ENCODE measurements at places on chromosomes 16 and 17. TPM values are rescaled to one million over a fixed set of nuclear protein-coding genes. Genes with fewer than 3 reads are reported as not detected.

The GAS7 gene
- 60.8 TPM for total RNA-seq

The CCL14 gene
- 3.1 TPM for total RNA-seq

The ALOX12B gene
- 10.9 TPM for total RNA-seq

The TMEM92 gene
- 0.20 TPM for total RNA-seq

The EFNB3 gene
- 3.9 TPM for total RNA-seq

DNA sequence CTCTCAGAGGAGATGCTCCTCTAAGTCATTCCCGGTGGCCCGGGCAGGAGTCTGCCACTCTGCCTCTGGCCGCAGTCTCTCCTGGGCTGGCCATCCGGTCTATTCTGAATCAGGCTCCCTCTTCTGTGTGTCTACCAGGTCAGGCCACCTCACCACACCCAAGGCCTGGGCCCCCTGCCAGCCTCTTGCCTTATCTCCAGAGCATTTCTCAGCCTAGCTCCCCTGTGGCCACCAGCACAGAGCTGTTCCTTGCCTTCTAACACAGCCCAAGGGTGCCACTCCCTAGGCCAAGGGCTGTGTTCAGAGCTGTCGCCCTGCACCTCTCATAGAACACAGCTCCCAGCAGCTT, 55.3 kb downstream of the MYO18A start:
- DNase-seq: no peak

GRCh38 chr17:27601069-27601974, 29.7 kb upstream of the LGALS9 start:
- DNase-seq: peak; percentile 76

The APOBR gene
- 1.7 TPM for total RNA-seq

DNA sequence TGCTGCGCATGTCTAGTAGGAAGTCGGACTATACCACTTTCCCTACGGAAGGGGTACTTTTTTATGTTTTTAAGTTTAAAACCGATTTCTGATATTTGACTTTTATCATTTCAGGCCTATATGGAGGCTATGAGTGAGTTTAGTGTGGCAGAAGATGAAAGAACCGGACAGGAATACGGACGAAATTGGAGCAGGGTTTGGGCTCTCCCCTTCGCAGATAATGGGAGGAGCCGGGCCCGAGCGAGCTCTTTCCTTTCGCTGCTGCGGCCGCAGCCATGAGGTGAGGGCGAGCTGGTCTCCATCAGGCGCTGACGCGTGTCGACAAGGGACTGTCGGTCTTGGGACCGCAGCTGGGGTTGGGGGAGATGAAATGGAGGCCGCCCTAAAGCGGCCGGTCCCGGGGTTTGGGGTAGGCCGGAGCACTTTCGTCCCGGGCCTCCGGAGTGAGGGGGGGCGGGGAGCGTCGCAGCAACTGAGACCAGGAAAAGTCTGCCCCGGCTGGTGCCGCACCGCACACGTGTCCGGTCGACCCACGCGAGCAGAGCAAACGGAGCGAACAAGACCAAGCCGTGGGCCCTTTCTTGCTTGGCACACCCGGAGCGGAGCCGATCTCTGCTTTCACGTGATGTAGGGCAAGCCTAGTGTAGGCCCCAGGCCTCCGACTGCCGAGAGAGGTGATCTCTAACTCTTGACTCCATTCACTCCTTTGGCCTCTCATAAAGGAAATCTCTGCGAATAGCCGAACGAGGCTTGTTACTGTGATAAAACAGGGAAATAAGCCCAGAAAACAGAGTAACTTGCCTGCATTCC, at the start of gene RPL19:
RPL19 (plus strand) TSS at position 214 of the 810 bp plus-strand sequence; CDS start at position 276, 62 bp downstream.
- peak; percentile 95 for DNase-seq

DNA sequence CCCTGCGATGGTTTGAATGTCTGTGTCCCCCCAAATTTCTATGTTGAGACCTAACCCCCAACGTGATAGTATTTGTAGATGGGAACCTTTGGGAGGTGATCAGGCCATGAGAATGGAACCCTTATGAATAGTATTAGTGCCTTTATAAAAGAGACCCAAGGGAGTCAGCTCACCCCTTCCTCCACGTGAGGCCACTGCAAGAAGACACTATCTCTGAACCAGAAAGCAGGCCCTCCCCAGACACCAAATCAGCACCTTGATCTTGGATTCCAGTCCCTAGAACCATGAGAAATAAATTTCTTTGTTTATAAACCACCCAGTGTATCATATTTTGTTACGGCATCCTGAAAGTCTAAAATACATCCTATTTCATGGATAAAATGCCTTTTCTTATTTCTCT, 64.4 kb upstream of the LRRC37A3 start:
- DNase-seq: no peak

The ICAM2 gene
- 18.6 TPM for total RNA-seq

The CDRT15L2 gene
- not detected for total RNA-seq

The CBFB gene
- total RNA-seq: 51.0 TPM

GRCh38 chr17:75241143-75241430, 20.3 kb downstream of the GGA3 start:
- no peak for DNase-seq

The SNX20 gene
- 1.4 TPM for total RNA-seq

The KRTAP3-1 gene
- 5.3 TPM for total RNA-seq

The PRR35 gene
- total RNA-seq: not detected

DNA sequence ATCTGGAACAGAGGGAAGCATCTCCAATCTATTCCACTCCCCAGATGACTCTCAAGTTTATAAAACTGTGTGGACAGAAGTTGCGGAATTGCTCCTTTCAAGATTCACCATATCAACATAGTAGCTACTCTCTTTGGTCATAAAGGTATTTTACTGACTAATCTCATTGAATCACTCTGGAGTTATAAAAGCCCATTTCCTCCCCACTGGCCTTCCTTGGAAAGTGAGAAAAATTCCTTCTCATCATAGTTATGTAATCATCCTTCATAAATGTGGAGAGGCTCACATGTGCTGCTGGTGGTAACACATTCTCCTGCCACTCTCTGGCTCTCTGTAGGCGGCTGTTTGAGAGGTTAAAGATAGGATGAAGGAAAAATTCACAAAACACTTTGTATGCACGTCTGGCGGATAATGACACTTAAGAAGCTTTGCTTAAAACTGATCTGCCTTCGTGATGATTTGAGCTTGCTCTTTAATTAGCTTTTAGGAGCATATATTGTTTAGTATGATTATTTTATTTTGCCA, 1034.0 kb upstream of the EEF2KMT start:
- DNase-seq: no peak
